ENCODE measurements at places on chromosomes 12 and 14.

DNA sequence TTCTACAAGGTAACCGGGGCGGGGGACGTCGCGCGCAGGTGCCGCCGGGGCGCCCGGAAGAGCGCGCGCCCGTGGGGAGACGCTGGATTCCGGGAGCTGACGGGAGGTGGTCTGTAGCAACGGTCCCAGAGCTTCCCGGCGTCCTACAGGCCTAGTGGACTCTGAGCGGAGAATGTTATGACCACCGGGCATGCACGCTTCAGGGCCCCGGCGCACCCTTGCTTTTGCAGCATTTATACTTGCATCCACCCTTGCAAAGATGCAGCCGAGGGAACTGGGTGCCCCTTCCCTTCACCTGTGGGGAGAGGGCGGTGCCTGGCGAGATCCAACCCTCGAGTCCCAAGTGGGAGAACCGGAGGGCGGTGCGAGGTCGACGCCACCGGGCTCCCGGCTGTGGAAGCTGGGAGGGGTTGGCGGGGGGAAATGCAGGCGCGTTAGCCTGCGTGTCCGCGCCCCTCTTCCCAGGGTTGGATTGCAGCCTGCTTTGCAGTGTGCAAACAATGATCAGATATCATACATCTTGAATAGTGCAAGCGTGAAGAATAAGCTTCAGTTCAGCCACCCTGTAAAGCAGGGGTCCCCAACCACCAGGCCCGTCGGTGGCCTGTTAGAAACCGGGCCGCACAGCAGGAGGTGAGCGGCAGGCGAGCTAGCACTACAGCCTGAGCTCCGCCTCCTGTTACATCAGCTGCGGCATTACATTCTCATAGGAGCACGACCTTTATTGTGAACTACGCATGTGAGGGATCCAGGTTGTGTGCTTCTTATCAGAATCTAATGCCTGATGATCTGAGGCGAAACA, 576 bp downstream of the ERP29 start:
- DNase-seq = peak; percentile 20

DNA sequence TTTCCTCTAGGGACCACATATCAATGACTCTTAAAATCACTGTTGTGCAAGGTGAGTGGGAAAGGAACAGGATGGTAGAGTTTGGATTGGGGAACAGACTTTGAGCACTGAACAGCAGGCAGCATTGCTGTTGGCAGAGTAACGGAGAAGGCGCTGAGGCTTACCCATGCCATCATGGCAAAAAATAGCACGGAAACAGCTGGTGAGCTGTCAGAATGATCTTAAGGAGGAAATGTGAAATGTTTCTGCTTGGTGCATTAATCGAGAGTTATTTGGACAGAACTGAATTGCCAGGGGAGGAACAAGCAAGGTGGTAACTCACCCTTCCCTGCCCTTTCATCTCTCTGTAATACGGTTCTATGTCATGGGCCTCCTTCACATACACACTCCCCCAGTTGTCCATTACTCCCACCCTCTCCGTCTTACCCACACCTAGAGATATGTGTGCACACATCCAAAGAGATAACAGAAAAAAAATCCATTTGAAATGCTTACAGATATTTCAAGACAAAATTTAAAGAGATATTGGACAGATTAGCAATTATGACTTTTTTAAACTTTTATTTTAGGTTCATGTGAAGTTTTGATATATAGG, 572.5 kb downstream of the DIO2 start:
- no peak for DNase-seq

DNA sequence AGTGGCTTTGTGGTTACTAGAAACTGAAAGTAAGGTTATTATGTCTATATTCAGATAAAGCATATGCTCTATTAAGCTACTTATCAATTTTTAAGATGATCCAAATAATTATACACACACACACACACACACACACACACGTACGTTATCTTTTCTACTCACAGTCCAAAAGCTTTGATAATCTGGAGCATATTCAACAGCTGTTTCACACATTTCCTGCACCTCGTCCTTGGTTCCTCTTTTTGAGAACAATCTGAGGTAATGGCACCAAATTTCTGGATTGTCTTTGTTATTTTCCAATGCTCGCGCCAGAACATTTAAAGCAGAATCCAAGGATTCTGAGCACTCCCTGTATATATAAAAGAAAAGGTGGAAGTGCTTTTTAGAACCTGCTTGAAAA, 37.5 kb downstream of the ZFC3H1 start:
- DNase-seq = no peak

GRCh38 chr12:31752450-31752849, 23.6 kb upstream of the AMN1 start:
- no peak for DNase-seq

DNA sequence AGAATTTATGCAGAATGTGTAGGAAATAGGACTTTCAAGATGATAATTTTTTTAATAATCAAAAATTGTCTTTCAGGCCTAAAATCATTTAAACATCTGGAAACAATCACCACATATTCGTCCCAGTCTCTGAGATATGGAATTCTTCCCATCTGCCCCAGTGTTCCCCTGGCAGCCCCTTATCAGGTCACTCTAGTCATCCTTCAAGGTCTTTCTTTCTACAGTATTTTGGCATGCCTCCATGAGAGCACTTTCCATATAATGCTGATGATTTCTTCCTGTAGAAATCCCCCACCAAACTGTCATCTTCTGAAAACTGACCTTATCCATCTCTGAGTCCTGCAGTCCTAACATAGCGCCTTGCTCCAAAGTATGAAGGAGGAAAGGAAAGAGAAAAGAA, 422.1 kb downstream of the RPS29 start:
- DNase-seq = no peak

DNA sequence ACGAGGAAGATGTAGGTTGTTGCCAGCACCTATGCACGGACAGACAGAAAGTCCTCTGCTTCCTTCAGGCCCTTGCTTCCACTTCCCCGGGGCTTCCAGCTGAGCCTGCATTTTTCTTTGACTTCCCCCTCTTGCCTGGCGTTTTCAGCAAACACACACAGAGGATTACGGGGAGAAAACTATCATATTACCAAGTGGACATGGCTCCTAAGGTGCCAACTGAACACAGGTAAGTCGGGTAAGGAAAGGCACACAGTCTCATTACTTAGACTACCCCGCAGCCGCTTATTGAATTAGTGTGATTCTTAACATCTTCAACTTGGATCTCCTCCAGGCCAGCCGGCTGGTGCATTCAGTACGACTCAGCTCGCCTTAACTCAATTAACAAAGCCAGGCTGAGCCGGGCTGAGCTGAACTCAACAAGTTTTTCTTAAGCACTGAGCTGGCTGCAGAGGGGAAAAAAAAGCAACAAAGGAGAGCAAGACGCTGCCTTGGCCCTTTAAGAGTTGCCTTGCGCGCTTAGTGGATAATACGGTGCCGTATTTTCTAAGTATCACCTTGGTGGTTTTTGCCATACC, 19.2 kb upstream of the MAP1LC3B2 start:
- DNase-seq = no peak

DNA sequence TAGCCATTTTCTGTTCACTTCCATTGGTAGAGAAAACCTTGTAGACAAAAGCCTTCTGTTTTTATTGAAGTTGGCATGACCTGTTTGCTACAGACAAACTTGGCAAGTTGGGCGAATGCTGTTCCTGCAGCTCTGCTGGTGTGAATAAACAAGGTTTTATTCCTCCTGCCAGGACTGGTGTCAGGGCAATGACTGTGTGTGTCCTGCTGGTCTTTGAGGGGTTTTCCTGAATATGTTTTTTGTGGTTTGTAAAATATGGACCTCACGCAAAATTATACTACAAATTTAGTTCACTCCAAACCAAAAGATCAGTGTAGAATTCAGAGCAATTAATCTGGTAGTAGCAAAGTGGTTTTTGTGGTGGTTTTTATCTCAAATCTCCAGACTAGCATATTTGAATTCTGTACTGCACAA, 140.8 kb downstream of the ERC1 start:
- no peak for DNase-seq

DNA sequence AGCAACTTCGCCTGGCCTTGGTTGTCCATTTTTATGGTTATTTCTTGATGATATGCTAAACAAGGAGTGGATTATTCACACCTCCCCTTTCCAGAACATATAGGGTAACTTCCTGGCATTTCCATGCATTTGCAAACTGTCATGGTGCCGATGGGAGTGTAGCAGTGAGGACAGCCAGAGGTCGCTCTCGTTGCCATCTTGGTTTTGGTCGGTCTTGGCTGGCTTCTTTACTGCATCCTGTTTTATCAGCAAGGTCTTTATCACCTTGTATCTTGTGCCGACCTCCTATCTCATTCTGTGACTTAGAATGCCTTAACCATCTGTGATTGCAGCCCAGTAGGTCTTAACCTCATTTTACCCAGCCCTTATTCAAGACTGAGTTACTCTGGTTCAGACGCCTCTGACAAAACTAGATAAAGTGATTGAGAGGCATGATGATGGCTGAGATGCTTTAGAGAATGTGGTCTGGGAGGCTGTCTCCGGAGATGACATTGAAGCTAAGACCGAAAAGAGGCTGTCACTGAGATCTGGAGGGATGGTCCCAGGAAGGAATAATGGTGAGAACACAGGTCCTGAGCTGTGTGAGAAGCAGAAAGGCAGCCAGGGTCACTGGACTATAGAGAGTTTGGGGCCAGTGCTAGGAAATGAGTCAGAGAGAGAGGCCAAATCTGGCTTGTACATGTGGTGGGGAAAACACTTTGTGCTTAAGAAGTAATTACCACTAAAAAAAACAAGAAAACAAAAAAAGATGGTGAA, 2.9 kb downstream of the GLT1D1 start:
- no peak for DNase-seq

- DNase-seq = no peak
Observed at GRCh38 chr12:115190010-115190770, 506.2 kb upstream of the TBX3 start.

GRCh38 chr12:115611477-115611876, 666.0 kb downstream of the MED13L start:
- DNase-seq = no peak

- no peak for DNase-seq
Observed at GRCh38 chr12:126588586-126589249, 1523.5 kb downstream of the AACS start.

GRCh38 chr12:101186291-101186690, 23.7 kb downstream of the SLC5A8 start:
- no peak for DNase-seq

DNA sequence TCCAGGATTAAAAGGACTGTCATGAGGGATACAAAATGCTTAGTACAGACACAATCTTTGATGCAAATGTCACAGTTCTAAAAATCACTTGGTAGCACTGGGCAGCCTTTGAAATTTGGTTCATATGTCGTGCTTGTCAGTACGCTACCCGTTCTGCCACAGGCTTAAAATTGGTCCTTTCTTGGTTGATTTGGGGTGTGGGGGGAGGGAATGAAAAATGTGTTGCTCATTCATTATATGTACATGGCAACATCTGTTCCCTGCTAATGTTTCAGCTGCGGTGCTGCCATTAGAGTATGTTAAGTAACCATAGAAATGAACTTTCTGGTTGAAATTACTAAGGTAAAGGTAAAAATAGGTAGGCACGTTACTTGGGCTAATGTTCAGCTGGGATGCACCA, 155.4 kb upstream of the ARHGAP5 start:
- DNase-seq = no peak

DNA sequence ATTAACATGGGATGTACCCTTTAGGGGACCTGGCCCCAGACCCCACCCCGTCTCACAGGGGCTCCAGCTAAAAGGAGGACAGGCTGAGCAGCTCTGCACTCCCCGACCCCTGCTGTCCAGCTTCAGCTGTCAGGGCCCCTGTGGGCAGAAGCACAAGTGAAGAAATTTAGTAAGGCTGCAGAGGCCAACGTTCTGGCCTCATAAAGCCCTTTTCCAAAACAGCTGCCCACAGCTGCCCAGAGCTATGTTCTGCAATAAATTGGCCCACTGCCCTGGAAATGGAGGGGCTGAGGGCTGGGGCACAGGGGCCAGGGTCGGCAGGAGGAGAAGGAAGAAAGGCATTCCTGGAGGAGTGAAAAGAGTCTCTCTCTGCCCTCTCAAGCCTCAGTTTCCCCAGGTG, 357.1 kb downstream of the BCL11B start:
- DNase-seq = no peak

DNA sequence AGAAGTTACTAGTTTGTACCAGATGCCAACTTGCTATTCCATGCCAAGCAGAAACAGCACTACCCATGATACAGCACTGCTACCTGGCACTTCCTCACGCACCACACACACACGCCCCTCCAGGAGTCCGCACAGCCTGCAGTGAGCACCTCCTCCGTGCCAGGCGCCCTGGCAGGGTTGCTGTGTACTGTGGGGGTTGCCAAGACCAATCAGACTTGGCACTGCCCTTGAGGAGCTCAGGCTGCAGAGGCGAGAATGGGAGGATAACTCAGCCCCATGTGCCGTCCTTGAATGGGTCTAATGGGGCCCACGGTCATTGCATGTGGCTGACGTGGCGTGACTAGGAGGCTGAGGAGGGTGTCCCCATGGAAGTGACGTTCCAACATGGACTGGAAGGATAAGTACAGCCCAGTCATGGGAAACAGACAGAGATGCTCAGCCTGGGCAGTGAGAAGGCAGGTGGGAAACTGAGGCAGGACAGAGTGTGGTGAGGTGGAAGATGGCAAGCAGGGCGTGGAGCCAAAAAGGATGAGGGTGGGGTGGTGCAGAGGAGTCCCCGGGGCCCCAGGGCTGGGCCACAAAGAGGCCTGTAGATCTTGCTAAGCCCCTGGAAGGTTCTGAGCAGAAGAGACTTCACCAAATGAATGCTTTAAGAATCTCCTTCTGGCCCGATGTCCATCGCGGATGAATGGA, 65.3 kb upstream of the C14orf180 start:
- DNase-seq = no peak

GRCh38 chr14:51895375-51895774, 35.0 kb downstream of the GNG2 start:
- no peak for DNase-seq
